ENCODE measurements at places on chromosomes 3 and 15. TPM values are rescaled to one million over a fixed set of nuclear protein-coding genes. Genes with fewer than 3 reads are reported as not detected.

- H3K4me3 ChIP-seq, result no peak overlapping the region
- peaks cover 3% of the 10 kb centered on the region for H3K36me3 ChIP-seq
- no peaks in the 10 kb centered on the region for H3K27me3 ChIP-seq
- no peak for DNase-seq
- H3K27ac ChIP-seq, result no peak overlapping the region
- peaks cover 17% of the 10 kb centered on the region for H3K4me1 ChIP-seq
Measured at GRCh38 chr3:101248736-101249135, 71.6 kb downstream of the IMPG2 start.

Gene RTP3
- total RNA-seq, result not detected

DNA sequence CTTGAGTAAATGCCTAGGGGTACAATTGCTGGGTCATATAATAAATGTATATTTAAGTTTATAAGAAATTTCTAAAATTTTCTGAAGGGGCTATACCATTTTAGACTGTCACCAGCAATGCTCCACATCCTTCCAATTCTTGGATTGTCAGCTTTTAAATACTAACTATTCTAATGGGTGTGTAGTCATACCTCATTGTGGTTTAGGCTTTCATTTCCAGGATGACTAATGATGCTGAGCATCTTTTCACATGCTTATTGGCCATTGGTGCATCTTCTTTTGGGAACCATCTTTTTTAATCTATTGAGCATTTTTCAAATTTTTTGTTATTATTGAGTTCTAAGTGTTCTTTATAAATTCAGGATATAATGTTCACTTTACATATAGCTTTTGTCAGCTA lies 52.5 kb upstream of the CORO2B start:
- peaks cover 10% of the 10 kb centered on the region for H3K4me1 ChIP-seq
- peaks cover 2% of the 10 kb centered on the region for H3K36me3 ChIP-seq
- H3K4me3 ChIP-seq, result no peak overlapping the region
- H3K27me3 ChIP-seq, result peaks cover 10% of the 10 kb centered on the region
- H3K27ac ChIP-seq, result no peak overlapping the region

Gene A4GNT
- total RNA-seq, result not detected

- H3K4me1 ChIP-seq, result peaks cover 17% of the 10 kb centered on the region
- no peak overlapping the region for H3K4me3 ChIP-seq
- DNase-seq, result no peak
Measured at GRCh38 chr3:196636369-196637349, 2.8 kb upstream of the NRROS start.

Gene PLA2G4B
- total RNA-seq, result 10.6 TPM

GRCh38 chr3:147313513-147313912 lies 92.8 kb downstream of the ZIC4 start:
- no peak overlapping the region for H3K27ac ChIP-seq
- no peaks in the 10 kb centered on the region for H3K36me3 ChIP-seq
- no peak overlapping the region for H3K4me3 ChIP-seq

Gene CKMT1A
- not detected for total RNA-seq

Gene GNB5
- 23.1 TPM for total RNA-seq

Gene DYNLT2B
- 17.6 TPM for total RNA-seq

Gene KY
- total RNA-seq, result not detected

DNA sequence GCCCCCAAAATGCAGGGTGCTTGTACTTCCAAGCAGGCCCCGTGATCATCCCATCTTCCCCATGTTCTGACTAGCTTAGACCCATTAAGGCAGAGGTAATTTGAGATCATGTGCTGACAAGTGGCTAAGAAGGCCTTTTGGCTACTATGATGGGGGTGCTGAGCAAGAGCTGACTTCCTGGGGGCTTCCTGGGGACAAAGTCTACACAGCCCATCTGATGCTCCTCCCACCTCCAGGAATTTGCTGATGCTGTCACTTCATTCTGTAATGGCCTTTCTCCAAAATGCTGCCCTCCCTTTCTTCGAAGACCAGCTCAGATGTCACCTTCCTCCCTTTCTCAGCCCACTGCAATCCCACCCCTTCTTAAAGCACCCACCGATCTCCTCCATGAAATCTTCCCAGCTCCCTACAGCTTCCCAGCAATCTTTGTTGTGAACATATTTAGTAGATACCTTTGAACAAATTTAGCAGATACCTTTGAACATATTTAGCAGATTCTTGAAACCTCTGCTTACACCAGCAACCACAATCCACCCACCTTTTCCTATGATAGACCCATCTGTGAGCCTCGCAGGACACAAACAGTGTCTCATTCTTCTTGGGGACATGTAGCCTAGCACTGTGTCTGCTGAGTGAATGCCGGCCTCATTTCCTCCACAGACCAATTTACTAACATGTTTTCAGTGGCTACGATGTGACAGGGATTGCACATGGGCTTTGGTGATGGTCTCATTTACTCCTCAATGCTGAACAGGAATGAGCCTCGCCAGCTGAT lies 223.3 kb downstream of the EPHB1 start:
- H3K27ac ChIP-seq, result no peak overlapping the region
- H3K4me3 ChIP-seq, result no peak overlapping the region
- H3K27me3 ChIP-seq, result peaks cover 4% of the 10 kb centered on the region

Gene LRRC3B
- total RNA-seq, result 0.23 TPM
